Endothelial cell (in vitro differentiated cells): ENCODE measurements at places on chromosomes 2 and 18.

- DNase-seq = no peak
These were observed 45.6 kb downstream of the LCLAT1 start for GRCh38 chr2:30492619-30493018.

DNA sequence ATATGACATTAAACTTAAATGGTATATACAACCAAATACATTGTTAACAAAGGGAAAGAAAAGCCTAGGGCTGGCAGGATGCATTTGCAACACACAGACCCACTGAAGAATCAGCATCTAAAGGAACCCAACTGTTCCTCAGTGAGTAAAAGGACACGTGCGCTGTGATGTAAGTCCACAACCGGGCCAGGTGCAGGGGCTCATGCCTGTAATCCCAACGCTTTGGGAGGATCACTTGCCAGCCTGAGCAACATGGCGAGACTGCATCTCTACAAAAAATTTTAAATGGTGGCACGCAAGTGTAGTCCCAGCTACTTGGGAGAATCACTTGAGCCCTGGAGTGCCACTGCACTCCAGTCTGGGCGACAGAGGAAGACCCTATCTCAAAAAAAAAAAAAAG, 3.9 kb downstream of the DTNB start:
- DNase-seq = no peak

- no peak for DNase-seq
These were observed 27.9 kb downstream of the IL37 start for GRCh38 chr2:112938904-112939303.

GRCh38 chr2:23617167-23617810, 232.3 kb downstream of the KLHL29 start:
- DNase-seq = no peak

DNA sequence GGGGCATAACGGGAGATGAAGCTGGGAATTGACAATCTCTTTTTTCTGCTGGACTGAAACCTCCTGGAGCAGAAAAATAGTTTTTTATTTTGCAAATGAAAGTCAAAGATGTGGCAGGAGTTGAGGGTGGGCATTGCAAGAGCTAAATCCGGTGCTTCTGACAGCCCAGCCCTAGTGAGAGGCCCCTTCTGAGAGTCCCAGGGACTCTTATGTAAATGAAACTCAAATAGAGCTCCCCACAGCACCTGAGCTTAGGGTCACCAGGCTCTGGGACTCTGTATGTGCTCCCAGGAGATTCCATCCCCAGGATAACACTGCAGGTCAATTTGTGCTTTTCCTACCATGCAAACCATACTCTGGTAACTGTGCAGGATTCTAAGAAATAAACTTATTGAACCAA, 192.8 kb downstream of the ANKRD30B start:
- no peak for DNase-seq

- no peak for DNase-seq
These were observed 815.0 kb upstream of the ID2 start for GRCh38 chr2:7866825-7867224.

DNA sequence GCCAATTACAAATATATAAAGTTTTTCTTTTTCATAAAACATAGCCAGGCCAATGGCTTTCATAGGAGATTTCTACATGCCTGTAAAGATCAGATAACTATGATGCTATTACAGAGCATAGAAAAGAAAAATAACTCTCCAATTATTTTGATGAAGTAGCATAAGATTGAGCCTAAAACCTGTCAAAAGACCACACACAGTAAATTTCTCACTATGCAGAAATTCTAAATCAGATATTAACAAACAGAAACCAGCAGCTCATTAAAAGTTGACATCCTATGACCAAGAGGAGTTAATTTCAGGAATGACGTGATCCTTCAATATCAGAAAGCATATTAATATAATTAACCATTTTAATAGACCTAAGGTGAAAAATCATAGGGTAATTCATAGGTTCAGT, 139.0 kb upstream of the PIEZO2 start:
- DNase-seq = no peak

DNA sequence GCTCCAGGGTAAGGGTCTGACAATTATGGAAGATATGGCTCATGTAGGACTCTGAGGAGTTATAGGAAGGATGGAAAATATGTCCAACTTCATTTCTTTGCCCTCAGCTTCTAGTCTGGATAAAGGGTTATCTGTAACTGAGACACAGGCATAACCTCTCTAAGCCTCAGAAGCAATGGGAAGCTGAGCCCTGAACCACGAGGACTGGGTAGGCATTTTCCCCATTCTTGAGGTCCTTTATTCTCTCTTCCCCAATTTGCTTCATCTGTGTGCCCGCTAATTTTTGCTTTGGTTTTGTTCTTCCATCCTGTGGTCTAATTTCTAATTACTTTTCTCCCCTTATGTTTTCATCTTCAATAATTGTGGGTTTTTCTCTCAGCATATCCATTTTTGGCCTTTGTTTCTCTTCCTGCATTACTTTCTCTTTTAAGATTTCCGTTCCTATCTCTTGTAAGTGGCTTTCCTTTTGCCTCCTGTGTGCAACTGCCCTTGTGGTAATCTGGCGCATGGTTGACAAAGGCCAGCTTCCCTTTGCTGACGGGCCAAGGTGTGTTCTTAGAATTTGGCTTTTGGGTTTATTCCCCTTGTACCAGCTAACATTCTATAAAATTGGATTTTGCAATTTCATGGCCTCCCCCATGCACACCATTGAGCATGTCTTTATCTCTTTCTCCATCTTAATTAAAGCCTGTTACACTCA, 343.8 kb downstream of the TXNL1 start:
- DNase-seq = no peak

DNA sequence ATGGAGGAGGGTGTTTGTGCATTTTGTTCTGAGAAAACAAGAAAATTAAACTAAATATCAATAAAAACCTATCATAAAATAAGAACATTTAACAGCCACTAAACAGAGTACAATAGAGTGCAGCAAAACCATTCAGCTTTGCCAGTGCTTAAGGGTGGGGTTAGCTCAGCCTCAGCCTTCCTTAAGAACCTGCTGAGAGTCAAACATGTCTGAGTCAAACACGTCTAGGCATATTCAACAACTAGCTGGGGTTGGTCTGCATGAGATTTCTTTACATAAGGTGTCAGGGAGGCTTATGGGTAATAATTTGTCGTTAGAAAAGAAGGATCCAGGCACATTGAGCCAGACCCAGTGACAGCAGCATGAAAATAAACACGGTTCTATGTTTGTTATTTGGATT, 298.2 kb downstream of the SP3 start:
- DNase-seq = no peak

DNA sequence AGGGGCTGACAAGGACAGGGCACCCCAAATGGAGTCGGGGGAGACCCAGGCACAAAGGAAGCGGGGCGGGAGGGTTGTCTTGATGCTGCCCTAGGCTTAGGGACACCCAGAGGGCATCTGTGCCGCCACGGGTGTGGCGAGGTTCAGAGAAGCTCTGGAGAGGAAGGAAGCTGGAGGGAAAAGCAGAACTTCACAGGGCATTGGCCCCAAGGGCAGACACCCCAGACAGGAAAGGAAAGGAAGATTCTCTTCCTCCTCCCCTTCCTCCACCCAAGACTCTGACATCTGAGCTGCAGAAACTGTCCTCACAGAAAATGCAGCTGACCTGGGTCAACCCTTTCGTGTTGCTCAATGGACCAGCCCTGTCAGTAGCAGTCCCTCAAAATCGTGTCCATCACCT, 25.6 kb downstream of the DNMT3A start:
- no peak for DNase-seq

DNA sequence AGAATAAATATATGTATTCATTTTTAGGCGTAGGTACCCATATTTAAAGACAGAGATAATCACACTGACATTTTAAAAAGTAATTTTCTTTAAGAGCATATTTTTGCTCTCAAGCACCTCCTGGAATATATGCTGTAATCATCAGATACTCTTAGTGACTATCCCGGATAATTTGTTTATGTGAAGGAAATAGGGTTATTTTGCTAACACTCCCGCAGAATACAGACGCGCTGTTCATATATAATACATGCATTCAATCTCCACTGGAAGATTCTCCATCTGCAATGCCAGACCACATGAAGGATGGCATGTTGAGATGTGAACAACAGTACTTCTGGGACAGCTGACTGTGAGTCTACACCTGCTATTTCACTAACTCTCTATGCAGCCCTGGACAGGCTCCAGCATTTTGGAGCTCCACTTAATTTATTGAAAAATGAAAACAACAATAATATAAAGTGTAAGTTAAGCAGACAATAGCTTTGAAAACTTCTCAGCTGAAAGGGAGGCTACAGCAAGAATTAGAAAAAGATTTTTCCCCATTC, 430.6 kb downstream of the TMX3 start:
- DNase-seq = no peak

GRCh38 chr18:73981796-73982195, 165.8 kb downstream of the FBXO15 start:
- DNase-seq = no peak

- no peak for DNase-seq
These were observed 13.4 kb downstream of the SERPINB7 start for GRCh38 chr18:63788447-63789096.

DNA sequence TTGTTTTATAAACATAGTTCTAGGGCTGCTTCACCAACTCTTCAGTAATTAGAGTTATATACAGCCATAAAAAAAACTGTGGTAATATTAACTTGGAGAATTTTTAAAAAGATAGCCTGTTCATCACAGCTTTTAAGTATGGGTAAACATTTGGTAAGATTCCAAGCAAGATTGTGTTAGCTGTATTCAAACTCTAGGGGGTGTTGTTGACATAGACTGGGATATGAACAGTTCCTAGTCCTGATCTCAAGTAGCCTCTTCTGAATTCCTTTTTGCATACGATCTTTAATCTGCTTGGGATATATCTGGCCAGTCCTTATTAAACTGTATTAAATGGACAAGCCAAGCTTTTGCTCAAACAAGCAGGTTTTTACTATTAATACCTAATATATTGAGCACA, 13.4 kb downstream of the NOP58 start:
- DNase-seq = peak; percentile 13

GRCh38 chr18:38241736-38242135, 676.1 kb upstream of the CELF4 start:
- no peak for DNase-seq

DNA sequence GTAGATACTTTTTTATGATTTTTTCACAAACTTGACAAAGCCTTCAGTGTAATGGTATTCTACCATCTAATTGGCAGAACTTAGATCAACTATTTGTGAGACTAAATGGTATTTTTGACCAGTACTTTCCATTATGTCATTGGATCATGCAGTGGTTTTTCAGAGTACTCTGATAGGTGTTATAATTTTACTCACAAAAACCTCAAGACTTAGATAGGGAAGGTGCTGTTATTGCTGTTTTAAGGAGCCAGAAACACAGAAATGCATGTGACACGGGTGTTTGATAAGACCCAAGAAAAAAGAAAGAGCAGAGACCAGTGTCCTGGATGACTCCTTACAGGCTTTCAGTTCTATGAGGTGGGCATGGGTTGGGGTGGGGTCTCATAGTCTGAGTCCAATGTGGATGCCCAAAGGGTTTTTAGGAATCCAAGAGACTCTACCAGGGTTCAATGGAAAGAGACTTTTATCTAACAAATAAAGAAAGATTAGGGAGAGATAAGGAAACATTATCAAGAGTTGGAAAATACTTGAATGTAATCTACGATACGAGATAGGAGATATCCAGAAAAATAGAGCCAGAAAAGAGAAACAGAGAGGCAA, 31.3 kb downstream of the SP140 start:
- DNase-seq = no peak

GRCh38 chr2:70029814-70030409, 57.4 kb upstream of the PCBP1 start:
- no peak for DNase-seq

DNA sequence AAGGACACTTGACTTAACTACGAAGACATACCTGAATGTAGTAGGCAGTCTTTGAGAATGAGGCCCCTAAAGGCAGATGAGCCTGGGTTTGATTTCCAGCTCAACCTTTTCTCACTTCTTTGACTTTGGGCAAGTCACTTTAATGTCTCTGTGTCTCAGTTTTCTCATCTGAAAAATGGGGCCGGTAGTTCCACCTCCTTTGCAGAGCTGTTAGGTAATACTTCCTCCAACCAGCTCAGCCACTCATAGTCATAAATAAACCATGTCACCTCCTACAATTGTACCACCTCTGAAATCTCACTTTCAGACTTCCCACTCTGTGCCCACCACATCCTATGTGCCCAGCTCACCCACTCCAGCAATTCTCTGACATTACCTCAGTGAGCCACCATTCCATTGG, 10.4 kb downstream of the ARHGAP25 start:
- DNase-seq = no peak

DNA sequence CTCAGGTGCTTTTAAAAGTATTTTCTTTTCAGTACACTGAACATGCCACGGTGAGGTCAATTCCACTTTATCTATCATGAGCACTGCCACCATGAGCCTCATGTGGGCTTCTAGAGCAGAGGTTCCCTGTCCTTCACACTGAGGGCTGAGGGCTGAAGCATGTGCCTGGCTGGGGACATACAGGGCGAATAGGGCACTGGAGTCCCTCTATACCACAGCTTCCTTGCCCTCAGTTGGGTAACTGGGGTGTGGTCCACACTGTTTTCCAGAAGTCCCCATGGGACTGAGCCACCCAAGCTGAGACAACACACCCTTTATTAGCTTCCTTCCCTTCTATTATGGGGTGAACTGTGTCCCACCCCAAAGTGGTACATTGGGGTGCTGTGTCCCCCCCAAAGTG, 172.2 kb upstream of the ID2 start:
- no peak for DNase-seq

DNA sequence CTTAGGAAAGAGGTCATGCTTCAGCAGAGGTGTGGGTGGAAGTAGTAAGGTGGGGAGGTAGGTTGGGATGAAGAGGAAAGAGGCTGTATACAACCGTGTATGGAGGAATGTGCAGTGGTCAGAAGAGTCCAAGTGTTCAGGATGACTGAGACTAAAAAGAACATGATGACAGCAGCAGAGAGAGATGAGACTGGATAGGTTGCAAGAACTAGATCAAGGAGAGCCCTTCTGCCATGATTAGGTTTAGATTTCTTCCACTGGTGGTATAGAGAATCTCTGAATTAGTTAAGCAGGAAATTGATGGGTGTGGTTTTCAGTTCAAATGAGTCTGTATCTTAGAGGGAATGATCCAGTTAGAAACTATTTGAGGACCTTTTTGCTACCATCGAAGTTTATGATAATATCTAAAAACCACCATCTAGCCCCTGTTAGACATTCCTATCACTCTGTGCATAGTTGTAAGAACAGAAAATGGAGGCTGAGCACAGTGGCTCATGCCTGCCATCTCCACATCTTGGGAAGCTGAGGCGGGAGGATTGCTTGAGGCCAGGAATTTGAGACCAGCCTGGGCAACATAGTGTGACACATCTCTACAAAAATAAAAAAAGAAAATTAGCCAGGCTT, 221.0 kb downstream of the LTBP1 start:
- DNase-seq = no peak

- DNase-seq = peak; percentile 89
These were observed 20.5 kb upstream of the KIF1A start for GRCh38 chr2:240840435-240841060.

DNA sequence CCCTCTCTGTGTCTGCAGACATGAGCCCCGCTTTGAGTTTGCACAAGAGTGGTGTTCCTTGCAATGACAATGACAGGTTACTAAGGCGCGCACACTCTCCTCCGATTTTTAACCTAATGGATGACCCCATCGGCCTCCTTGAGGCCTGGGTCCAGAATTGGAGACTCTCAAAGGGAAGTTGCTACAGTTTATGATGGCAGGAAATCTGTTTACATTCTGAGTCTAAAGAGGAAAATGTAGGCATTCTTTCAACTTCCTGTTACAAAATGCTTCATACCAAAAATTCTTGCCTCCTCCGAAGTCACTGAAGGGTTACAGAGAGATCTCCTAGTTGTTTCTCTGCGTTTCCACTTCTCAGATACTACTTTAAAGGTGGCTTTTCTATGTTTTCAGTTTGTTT, 225.3 kb upstream of the AGAP1 start:
- DNase-seq = no peak
